T-helper 22 cell (primary cell): ENCODE measurements at places on chromosomes 1 and 21.

DNA sequence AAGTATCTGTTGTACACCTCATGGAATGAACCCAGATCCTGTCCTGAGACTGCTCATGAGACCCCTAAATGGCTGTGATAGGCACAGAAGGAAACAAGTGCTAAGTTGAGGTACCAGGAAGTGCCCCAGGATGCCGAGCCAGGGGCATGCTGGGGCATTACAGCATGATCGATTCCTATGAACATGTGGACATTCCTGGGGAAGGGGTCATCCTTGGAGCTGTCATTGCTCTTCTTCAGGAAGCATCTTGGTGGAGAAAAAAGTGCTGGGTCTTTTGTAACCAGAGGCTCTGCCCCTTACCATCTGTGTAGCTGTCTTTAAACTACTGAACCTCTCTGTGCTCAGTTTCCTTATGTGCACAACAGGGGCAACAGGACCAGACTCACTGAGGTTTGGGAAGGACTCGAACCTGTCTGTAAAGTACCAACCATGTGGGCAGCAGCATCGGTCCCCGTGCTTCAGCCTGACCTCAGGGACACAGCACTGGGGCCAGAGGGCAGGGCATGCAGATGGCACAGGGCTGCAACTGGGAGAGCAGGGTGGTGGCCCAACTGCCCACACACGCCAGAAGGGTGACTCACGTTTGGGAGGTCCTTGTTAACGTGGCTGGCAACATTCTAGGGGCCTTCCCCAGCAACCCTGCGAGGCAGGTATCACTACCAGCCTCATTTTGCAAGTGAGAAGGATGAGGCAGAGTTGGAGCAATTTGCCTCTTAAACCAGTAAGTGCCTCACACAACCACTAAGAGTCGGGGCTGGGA, 142.3 kb upstream of the EDN2 start:
- DNase-seq, result no peak

- no peak for DNase-seq
Measured at GRCh38 chr1:21763694-21764419, 19.1 kb downstream of the USP48 start.

DNA sequence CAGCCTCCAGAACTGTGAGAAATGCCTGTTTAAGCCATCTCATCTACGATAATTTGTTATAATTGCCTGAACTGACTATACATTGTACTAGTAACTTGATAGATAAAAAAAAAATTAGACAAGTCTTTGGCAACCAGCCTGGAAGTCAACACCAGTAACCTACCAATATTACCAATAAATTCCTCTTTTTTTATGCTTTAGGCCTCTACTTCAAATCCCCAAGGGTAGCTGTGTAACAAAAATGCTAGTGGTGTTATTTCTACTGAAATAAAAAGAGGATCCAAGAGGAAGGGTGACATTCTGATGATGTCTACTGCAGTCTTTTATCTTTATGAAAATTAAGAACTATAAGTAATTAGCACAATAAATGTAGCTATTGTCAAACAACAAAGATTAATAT, 151.7 kb upstream of the SAMSN1 start:
- no peak for DNase-seq

GRCh38 chr1:9004700-9005394, 21.4 kb downstream of the SLC2A7 start:
- DNase-seq, result peak; percentile 25

DNA sequence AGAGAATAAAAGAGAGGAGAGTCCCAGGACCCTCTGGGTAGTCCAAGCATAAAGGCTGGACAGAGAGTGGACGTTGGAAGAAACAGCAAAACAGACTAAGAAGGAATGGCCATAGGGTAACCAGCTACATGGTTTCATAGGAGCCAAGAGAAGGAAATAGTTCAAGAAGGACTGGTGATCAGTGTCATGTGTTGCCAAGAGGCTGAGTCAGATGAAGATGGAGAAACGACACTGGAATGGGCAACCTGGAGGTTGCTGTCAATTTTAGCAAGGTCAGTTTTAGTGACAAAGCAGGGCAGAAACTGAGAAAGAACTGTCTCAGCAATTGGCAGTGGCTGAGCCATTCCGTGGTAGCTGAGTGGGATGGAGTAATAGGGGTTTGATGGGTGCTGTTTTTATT, 41.4 kb downstream of the HMGB4 start:
- DNase-seq, result no peak

DNA sequence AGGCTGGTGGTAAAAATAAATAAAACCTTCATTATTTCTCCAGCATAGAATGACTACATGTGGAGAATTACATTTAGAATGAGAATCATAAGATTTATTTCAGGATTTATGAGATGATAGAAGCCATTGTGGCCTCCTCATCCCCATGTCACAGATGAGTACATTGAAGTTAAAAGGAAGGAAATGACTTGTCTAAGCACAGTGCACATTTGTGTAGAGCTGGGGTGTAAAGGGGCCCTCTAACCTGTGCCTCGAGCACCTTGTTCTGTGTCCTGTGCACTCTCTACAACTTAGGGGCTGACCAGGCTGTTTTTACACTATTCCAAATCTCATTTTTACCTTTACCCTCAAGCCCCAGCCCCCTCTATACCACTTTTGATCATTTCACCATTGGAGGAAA, 179.4 kb downstream of the RHOU start:
- DNase-seq, result no peak

GRCh38 chr1:56329970-56330369, 249.4 kb downstream of the PLPP3 start:
- no peak for DNase-seq

- DNase-seq, result no peak
Measured at GRCh38 chr1:153571706-153572105, 6.1 kb upstream of the S100A2 start.

- DNase-seq, result no peak
Measured at GRCh38 chr1:68976916-68977610, 480.2 kb upstream of the DEPDC1 start.

DNA sequence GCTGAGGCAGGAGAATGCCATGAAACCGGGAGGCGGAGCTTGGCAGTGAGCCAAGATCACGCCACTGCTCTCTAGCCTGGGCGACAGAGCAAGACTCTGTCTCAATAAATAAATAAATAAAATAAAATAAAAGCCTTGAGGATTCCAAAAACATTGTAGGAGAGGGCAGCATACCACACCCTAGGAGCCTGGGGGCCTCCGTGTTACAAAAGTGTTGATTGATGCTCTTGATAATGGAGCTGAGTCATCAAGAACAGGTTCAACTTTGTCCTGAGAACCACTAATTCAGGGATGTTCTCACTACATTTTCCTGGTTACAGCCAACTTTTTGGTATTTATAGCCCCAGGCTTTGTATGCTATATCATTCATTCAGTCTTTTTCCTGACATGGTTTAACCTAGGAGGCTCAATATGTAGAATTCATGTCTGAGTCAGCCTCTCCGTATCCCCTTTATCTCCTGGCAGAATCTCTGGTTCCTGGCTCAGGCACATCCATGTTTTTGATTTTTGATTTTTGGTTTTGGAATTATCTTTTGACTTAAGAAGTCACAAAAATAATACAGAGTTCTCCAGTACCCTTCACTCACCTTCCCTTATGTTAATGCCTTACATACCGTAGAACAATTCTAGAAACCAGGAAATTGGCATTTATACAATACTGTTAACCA, 69.4 kb downstream of the LRRC8D start:
- no peak for DNase-seq

DNA sequence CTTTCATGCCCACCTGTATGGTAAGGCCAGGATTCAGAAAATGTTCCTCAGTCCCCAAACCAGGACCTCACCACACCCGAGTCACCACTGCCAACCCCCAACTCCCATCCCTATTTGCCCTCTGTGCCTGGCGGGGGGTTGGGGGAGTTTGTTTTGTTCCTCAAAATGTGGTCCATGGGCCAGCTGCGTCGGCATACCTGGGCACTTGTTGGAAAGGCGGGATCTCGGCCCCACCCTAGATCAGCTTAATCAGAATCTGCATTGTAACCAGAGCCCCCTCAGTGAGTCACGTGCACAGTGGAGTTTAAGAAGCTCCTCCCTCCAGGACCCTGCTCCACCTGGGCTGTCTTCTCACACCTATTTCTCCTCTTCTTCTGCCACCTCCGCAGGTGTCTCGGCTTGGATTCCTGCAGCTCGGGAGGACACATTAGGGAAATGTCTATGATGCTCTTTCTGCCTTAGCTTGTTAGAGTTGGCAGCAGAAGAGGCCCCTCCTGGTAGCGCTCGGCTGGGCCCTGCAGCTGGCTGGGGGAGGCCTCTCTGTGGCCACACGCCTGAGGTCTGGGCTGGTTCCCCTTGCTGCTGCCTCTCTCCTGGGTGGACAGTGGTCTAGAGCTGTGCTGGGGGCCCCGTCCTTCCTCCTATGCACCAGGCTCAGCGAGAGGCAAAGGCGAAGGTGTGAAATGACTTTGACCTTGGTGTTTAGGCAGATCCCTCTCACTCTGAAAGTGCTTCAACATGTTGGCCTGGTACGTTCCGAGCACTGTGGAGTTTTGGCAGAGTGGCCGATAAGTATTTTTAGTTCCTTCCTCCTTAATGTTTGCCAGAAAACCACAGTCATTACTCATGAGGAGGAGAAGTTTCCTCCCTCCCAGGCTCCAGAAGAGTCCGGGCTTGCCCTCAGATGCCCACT, 41.8 kb upstream of the CAMTA1 start:
- no peak for DNase-seq

- no peak for DNase-seq
Measured at GRCh38 chr21:43716376-43717165, 2.4 kb upstream of the PDXK start.

GRCh38 chr1:231626951-231627614, 493 bp downstream of the DISC1 start:
- peak; percentile 35 for DNase-seq

- no peak for DNase-seq
Measured at GRCh38 chr1:77757066-77757584, 2.5 kb downstream of the USP33 start.
